ENCODE measurements at places on chromosomes 2 and 18.

DNA sequence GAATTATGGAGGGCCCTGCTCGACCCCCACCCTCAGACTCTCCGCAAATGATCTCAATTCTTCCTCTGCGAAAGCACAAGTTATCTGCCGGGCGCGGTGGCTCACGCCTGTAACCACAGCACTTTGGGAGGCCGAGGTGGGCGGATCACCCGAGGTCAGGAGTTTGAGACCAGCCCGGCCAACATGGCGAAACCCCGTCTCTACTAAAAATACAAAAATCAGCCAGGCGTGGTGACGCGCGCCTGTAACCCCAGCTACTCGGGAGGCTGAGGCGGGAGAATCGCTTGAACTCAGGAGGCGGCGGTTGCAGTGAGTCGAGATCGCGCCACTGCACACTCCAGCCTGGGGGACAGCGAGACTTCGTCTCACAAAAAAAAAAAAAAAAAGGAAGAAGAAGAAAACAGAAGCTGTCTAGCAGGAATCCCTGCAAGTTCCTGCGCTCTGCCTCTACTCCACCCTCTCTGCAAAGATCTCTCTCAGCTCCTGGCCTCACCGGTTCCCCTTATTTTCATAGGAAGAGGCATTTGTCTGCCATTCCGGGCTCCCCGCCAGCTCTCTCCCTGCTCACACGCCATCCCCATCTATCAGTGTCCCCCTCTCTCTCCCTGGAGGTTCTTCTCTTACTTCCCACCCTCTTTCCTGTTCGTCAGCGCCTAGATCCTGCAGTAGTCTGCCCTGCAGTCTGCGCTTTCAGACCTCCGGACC is 13.5 kb upstream of the COLEC12 start:
- DNase-seq: no peak

GRCh38 chr2:11784280-11784679 is 37.8 kb downstream of the LPIN1 start:
- no peak for DNase-seq

- no peak for DNase-seq
These were observed 31.6 kb upstream of the ID2 start for GRCh38 chr2:8650256-8650655.

DNA sequence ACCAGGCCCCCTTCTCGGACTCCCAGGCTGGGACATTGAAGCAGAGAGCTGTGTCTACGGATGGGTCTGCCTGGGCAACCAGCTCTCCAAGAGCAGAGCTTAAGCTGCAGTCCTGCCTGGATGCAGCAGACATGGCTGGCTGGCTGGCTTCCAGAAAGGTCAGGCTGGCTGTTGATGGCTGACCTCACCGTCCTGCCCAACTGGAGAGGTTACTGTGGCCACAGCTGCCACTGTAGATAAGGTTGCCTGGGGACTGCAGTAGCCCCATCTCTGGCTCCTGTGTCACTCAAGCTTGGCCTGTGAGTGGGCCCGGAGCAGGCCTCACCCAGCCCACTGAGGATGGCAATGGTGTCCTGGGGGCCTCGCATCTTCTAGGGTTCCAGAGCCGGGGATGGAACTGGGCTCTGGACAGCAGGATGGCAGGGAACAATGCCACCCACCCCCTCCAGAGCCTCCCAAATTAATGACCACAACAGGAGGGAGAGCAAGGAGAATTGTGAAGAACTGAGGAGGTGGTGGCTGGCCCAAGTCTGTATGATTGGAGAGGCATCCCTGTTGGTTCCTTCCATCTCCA is 37.0 kb upstream of the FOSL2 start:
- DNase-seq: no peak

- DNase-seq: no peak
These were observed 187.6 kb downstream of the KCNS3 start for GRCh38 chr2:18066066-18066465.

GRCh38 chr2:217615171-217615570 is 387.6 kb downstream of the TNS1 start:
- DNase-seq: no peak

DNA sequence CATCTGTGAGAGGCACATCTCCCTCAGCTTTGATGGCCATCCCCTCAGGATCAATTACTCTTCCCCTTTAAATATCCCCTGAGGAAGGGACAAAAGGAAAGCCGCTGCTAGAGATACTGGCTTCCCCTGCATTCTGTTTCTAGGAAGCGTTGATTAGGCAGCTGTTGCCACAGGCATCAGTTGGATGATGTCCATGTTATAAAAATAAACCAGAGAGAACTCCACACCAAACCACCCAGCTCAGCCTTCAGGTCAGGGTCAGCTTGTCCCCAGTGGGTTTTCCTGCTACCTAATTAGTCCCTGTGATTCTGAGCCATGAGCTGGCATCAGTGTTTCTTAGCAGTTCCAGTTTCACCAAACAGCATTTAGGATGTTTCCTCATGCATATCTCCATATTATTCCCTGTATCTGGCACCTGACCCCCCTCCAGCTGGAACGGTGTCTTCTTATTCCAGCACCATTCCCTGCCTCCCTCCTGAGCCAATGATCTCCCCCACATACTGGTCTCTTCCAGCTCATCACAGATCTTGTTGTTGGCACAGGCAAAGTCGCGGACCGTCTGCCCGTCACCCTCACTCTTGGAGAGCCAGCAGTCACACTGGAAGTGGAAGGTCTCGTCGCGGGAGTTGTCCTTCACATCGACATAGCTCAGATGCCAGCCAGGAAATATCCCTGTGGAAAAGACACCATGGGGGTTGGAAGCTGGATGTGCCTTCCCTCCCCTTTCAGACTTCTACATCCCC is 168.4 kb downstream of the LOXHD1 start:
- DNase-seq: no peak

- DNase-seq: no peak
These were observed 8.5 kb downstream of the AGAP1 start for GRCh38 chr2:235502336-235502735.

DNA sequence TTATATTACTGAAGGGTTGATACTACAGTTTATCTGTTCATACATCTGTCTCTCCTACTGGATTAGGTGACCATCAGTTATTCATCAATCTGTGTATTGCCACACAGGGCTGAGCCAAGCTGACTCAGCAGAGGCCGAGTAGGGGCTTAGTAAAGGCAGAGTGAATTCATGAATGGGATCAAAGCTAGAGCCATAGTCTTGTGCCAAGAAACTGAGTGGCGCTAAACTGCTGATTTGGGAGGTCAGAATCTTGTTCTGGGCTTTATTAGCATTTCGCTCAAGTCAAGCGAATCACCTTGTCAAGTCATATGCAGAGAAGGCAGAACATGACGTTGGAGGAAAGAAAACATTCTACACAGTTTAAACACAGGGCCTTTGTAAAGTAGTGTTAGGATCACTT is 34.1 kb downstream of the SOCS6 start:
- no peak for DNase-seq

DNA sequence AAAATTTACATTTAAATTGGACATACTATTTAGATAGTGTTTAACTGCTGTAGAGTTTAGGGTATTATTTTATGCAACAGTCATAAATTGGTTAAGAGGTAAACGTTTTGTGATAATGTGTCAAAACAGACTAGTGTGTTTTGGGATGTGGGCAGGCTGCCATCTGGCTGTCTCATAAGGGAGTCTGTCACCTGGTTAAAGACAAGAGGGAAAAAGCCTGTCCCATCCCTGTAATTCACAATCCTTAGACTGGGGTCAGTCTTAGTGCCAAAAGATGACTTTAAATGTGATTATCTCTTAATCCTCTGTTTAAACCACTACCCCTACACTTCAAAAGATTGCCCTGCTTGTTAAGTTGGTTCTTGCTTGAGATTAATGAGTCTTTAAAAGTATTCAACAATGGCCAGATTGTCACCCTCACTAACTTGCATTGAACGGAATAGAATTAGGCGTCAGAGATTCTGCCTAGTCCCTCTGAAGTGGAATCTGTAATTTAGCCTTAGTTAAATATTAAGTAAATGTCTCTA is 59.2 kb downstream of the SGPP2 start:
- no peak for DNase-seq

- no peak for DNase-seq
These were observed 43.1 kb downstream of the GPC1 start for GRCh38 chr2:240478346-240479110.

DNA sequence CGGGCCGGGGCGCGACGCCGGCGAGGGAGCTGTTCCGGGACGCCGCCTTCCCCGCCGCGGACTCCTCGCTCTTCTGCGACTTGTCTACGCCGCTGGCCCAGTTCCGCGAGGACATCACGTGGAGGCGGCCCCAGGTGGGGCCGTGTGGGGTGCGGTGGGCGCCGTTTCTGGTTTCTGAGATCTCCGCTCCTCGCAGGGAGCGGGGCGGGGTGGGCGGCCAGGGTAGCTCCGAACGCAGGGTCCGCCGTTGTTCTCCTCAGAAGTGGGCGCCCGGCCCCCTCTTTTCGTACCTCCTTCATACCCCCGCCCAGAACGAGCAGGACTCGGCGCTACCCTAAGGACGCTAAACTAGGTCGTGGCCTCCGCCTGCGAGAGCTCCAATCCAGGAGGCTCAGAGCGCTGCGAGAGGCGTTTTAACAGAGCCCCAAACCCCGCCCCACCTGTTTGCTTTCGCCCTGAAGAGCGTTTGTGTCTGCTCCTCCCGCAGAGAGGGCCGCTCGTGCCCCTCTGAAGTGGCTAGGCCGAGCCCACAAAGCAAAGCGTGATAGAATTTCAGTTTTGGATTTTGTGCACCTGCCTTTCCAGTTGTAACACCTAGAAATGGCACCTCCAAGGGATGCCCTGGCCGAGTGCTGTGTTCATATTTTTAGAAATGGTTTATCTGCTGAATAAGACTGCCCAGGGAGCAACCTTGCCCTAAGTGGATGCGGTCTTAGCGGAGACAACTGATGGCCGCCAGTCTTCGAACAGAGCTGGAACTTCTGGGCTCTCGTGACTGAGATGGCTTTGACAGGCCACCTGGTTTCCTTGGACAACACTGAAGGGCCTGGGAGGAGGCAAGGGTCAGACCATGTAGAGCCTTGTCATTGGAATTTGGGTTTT is 626 bp downstream of the CAPN10 start:
- no peak for DNase-seq

DNA sequence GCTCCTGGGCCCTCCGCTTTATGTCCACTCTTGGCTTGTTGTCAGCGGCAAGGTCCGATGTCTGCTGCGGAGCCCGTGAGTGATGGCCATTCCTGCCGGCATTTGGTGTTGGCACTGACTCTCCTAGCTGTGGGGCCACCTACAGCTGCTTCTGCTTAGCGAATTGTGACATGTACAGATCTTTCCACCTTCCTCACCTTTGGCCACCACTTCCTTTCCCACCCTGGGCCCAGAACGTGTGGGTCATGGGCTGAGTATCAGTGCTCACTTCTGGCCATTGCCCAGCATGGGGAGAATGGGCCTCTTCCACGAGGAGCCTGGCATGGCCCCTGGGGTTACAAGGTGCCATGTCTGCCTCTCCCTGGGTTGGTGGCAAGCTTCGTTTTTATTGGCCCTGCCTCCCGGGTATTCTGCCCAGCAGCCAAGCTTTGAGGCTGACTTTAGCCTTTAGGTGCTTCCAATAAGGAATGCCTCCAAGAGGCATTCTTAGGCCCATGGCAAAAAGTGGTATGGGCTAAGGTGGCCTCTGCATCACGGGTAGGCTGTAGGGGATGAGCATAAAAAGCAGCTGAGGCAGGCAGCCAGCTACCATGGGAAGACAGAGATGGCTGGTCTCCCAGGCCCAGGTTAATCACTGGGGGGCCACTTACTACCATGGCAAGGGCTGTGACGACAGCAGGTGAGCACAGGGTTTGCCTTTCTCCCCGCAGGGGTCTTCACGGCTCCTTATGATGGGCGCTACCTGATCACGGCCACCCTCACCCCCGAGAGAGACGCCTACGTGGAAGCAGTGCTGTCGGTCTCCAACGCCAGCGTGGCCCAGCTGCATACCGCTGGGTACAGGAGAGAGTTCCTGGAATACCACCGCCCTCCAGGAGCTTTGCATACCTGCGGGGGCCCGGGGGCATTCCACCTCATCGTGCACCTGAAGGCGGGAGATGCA is 65.8 kb downstream of the EMILIN2 start:
- no peak for DNase-seq

GRCh38 chr2:231250146-231250545 is 51.7 kb downstream of the ARMC9 start:
- no peak for DNase-seq

DNA sequence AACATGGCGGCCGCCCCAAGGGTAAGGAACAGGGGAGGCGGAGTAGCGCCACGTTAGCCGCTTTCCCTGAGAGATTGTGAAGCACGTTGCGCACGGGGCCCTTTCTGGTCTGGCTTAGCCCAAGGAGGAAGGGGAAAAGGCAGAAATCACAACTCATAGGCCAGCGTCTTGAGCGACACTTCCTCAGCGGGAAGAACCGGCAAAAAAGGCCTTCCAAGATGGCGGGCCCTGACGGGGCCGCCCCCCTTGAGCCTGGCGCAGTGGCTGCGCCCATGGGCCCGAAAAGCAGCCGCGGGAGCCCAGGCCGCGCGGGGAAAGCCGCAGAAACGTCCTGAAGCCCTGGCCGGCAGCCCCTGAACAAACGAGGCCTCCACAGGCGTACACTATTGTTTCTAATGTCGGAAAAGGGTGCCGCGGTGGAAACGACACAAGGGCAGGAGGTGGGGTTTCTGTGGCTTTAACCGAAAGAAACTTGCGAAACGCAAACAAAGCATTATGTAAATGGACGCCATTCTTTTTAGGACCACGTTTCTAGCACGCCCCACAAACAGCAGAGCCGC is 919 bp upstream of the PCBP1 start:
- peak; percentile 61 for DNase-seq

GRCh38 chr2:44949329-44950151 is 8.0 kb downstream of the SIX3 start:
- no peak for DNase-seq

- DNase-seq: no peak
These were observed 771.1 kb upstream of the ID2 start for GRCh38 chr2:7910752-7911151.

DNA sequence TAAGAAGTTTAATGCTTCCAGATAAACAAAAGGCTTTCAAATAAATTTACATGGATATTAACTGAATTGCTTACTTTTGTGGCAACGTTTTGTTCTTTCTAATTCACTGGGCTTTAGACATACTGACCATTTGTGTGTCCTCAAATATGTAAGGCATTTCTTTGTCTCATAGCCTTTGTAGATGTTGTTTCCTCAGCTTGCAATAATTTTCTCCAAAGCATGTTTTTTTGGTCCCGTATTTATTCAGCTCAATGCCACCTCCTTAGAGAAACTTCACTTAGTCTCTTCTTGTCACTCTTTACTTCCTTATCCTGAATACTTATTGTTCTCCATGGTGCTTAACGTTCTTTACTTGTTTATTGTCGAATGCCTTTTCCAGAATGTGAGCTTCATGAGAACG is 98.5 kb downstream of the NUP35 start:
- DNase-seq: no peak

All from activated CD4-positive, CD25-positive, alpha-beta regulatory T cell treated with anti-CD3 and anti-CD28 coated beads, Interleukin-2, amount 50 U/mL, for 16 hours (primary cell).